ENCODE measurements at places on chromosomes 6 and 20.

- no peak for DNase-seq
Measured at GRCh38 chr6:13446381-13446780, 41.0 kb downstream of the GFOD1 start.

DNA sequence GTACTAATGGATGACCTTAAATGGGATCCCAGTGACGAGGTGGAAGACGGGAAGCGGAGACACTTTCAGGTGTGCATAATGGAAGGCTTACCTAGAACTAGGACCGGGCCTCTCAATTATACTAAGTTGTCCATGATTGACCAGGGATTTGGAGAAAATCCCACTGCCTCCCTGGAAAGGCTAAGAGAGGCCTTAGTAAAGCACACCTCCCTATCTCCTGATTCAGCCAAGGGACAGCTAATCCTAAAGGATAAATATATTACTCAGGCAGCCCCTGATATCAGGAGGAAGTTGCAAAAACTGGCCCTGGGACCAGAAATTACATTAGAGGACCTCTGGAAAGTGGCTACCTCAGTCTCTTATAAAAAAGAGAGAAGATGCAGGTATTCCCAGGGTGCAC lies 93.2 kb downstream of the JARID2 start:
- no peak for DNase-seq

DNA sequence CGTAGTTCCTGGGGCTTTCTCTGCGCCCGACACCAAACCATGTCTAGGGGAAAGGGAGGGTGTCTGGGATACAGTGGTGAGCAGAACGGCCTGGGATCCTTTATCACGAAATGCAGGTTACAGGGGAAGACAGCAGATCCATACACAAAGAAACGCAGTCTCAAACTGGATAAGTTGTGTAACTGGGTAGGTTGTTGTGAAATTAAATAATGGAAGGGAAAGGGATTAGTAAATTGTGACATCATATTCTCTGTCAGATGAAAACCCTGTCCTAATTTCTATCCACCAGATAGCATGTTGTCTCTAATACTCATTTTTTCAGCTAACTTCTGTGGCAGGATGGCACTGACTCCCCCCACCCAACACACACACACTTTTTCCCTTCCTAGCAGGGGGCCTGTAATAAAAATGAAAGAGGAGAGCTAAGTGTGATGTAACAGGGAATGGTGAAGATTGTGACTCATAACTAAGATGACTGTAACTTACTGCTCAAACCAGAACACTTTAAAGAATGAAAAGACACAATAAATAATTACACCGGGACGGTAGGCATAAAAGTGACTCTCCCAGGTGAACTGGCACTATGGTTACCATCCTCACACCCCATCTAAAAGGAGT lies 769 bp upstream of the TRPC4AP start:
- peak; percentile 31 for DNase-seq

GRCh38 chr6:160507420-160507819 lies 156.7 kb downstream of the LPA start:
- no peak for DNase-seq

DNA sequence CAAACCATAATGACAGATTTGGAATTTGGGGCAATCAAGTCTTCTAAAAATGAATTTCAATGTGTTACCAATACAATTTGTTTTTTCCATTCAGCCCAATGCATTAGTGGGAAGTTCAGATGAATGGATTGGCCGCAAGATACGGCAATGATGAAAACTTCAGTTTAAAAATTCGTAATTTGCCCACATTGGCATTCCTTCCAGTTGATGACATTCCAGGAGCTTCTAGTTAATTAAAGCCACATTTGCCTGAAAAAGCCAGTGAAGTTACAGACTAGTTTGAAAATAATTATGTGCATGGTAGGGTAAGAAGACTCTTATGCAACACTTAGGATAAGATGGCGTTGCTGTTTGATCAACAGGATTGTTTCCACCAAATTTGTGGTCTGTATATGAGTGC lies 46.2 kb downstream of the NHLRC1 start:
- DNase-seq: no peak

GRCh38 chr6:138349891-138350290 lies 27.8 kb upstream of the SMIM28 start:
- DNase-seq: no peak

DNA sequence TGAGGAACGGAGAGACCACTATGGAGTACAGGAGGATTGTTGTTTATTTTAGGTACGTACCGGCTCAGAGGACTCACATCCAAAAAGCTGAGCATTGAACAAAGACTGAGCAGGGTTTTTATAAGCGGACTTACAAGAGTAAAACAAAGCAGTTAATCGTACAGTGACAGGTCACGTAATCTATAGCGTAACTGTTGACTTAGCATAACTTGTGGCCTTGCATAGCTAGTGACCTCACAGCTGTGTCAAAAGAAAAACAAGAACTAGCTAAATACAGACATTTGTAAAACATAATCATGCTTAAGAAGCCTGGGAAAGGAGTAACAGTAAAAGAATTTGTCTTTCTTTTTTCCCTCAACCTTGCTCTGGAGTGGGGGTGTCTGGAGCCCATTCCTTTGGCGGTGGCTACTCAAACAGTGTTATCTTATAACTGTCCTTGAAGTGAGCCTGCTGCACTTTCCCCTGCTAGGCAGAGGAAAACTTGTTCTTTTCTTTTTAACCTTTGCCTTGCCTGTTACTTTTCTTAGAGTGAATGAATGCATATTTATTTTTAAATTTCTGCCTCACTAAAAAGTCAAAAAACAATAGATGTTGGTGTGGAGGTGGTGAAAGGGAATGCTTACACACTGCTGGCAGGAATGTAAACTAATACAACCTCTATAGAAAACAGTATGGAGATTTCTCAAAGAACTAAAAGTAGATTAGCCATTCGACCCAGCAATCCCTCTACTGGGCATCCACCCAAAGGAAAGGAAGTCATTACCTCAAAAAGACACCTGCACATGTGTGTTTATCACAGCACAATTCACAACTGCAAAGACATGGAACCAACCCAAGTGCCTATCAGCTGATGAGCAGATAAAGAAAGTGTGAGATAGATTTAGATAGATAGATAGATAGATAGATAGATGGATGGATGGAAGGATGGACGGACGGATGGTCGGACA lies 109.0 kb downstream of the TAF4 start:
- no peak for DNase-seq

DNA sequence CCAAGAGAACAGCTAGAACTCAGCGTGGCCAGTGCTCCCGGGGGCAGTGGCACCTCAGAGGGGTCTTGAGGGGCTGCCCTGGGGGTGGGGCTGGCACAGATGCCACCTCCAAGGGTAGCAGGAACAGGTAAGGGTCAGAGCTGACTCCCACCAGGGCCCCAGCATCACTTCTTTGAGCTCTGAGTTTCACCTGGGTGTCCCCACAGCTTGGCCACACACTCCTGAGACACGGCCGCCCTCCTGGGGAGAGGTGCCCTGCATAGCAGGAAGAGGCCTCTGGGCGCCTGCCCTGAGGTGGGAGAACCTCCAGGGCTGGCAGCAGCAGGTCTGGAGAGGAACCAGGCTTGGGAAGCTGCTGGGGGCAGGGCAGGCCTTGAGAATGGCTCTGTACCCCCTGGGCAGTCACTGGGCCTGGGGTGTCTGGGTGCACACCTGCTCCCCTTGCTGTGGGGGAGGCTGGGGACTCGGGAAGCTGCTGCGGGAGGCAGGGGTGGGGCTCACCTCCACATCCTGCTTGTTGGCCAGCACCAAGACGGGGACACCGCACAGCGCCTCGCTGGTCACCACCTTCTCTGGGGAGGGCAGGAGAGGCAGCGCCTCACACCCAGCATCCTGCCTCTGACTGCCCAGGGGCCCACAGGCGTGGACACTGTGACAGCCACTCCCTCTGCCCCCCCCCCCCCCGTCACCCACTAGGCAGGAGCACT lies 5.0 kb downstream of the TNFRSF6B start:
- DNase-seq: no peak

GRCh38 chr20:1562622-1563021 lies 5.1 kb upstream of the SIRPD start:
- no peak for DNase-seq

DNA sequence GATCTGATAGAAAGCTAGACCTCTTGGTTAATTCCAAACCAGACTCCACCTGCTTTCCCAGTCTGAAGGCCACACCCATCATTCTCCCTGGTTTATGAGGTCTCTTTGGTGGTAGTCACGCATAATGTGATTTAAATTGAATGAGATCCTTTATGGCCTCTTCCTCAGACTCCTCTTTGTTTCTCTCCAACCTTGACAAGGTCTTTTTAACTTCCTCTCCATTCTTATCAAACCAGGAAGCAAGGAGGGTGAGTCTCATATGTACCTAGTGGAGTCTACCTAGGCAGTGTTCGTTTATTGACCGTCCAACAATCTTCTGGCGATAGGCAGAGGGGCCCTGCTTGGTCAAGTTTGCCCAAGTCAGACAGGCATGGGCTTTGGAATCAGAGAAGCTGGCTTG lies 184.2 kb upstream of the LAMP5 start:
- DNase-seq: no peak

DNA sequence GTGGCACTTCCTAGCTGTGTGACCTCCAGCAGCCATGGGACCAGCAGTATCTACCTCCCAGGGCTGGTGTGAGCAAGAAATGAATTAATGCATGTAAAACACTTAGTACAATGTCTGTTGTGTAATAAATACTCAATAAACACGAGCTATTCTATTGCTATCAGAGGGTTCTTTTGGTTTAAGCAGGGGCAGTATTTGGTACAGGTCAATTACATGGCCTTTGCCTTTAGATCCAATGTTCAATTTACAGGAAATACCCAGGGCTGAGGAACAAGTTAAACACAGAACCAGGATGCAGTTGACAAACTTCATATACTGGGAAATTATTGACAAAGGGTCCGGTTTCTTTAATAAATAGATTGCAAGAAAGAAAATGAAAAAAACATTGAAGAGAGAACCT lies 2.9 kb downstream of the TGM2 start:
- no peak for DNase-seq

GRCh38 chr6:41781366-41781730 lies 766 bp downstream of the PRICKLE4 start:
- DNase-seq: no peak

- DNase-seq: no peak
Measured at GRCh38 chr6:83071707-83072106, 4.2 kb downstream of the DOP1A start.

GRCh38 chr6:35757456-35758123 lies 18.8 kb upstream of the CLPSL2 start:
- no peak for DNase-seq

DNA sequence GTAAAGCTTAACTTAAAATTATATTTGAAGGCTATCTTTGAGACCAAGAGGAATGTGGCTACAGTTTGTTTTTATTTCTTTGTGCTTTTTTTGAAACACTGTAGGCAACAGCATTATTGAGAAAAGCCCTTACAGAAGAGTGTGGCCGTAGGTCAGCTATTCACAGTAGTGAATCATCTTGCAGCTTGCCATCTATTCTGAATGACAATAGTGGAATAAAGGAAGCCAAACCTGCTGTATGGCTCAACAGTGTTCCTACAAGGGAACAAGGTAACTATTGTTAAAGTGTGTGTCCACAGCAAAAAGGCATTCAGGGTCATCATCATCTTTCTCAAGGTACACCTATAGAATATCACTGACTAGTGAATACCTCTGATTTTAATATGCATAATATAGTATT lies 88.5 kb downstream of the KIZ start:
- no peak for DNase-seq

DNA sequence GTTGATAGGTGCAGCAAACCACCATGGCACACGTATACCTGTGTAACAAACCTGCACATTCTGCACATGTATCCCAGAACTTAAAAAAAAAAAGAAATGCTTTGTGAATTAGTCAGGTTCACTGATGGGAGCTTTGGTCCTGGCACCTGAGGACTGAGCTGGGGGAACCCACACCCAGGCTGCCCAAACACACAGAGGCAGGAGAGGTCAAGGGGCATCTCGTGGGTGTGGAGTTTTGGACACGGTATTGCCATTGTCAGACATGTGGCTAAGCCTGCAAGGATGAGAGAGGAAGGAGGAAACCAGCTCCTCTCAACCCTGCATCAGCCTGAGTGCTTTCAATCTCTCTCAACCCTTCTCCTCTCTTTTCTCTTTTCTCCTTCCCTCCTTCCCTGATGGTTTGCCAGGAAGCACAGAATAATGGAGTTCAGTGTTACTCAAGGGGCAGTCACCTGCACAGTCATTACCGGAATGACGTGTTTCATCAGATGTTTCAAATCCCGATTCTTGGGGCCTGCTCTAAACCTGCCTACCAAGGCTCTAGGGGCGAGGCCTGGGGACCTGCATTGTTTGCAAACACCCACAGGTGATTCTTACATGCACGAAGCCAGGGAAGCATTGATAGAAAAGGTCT lies 89.9 kb upstream of the NEDD9 start:
- no peak for DNase-seq

GRCh38 chr6:21856456-21856825 lies 262.9 kb downstream of the SOX4 start:
- DNase-seq: no peak

DNA sequence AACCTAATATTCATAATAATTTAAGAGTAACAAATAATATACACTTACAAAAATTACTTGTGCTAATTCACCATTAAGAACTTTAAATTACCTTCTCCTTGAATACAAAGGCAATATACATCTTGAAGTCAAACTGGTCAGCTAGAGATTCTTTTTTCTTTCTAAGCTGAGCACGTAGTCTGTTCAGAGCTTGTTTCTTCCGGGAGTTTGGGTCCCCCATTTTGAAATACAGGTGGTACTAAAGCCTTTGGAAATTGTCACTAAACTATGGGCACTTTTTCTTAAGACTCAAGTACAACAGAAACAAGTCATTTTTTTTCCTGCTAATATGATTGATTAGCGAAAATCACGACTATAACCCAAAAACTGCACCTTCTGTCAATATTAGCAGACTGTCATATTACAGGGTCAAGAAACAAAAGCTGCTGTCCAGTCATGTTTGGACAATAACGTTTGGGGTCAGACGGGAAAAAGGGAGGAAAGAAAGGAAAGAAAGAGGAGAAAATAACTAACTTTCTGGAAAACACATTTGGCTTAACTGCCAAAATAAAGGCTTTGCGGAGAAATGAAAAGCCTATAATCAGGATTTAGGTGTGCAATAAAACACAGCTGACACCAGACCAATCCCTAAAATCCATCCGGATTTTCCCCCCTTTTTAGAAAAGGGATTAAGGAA lies 367 bp downstream of the C6orf62 start:
- no peak for DNase-seq

GRCh38 chr6:16736856-16737775 lies 24.1 kb downstream of the ATXN1 start:
- no peak for DNase-seq

Measured in stimulated activated CD4-positive, alpha-beta T cell treated with anti-CD3 and anti-CD28 coated beads, Interleukin-12 subunit alpha, Interleukin-12 subunit beta, amount 100 ng/mL, for 4 hours (primary cell).